Cortex of kidney (tissue), 1 donor: ENCODE measurements at places on chromosomes 6 and 20.

DNA sequence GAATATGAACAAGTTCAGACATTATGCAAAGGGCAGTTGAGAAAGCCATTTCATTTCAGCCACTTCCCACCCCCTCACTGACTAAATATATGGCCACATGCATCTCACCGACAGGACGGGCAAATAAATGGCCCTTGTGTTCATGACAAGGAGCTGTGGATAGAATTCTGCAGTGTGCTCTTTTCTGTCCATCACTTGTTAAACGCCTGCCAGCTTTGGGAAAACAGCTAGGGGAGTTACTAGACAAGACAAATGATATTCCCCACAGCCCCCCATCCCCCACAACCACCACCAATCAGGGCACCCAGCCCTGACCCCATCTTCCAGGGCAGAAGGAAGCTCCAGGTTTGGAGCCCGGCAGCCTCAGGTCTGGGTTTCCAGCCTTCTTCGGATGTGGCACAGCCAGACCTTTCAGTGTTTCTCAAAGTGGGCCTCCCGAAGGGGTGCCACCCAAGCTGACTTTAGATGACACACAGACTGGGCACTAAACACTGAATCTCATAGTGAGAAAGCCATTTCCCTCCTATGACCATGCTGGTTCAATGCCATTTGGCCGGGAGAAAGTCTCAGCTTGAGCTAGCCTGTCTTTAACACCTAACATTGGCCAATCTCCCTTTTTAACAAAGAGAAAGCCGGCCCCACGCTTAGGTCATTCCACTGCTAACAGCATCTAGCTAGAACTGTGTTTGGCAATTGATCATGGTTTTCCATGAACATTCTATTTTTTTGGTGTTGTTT lies 4.0 kb upstream of the RIPOR3 start:
- no peak for DNase-seq

DNA sequence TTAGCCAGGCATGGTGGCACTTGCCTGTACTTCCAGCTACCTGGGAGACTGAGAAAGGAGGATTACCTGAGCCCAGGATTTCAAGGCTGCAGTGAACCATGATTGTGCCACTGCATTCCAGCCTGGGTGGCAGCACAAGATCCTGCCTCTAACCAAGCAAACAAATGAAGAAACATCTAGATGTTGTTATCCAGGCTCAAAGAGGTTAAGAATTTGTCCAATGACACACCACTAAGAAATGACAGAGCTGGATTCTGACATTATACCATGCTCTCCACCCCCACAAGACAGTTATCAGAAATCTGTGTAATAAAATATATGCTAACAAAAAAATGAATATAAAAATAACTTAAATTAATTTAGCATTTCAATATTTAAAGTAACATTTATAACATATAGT lies 925.5 kb upstream of the SLC35B3 start:
- no peak for DNase-seq

GRCh38 chr6:156402628-156403027 lies 374.6 kb upstream of the ARID1B start:
- no peak for DNase-seq

DNA sequence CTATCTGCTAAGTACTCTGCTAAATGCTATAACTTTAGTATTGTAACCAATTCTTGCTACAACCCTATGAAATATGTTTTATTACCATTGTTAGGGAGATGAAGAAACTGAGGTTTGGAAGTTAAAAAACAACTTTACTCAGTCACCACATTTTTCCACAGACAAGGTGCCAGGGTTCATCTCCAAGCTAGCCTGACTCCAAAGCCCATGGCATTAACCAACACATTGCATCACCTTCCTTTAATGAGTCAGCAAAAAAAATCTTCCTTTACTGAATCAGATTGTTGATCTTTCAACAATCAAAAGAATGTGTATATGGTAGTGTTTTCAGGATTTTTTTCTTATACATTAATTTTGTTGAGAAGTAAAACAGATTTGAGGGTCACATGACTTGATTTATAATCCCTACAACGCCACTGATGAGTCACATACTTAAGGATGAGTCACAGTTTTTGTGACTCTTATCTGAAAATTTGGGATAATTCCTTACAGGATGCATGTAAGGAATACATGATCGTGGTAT lies 41.5 kb downstream of the MAN1A1 start:
- DNase-seq, result no peak

DNA sequence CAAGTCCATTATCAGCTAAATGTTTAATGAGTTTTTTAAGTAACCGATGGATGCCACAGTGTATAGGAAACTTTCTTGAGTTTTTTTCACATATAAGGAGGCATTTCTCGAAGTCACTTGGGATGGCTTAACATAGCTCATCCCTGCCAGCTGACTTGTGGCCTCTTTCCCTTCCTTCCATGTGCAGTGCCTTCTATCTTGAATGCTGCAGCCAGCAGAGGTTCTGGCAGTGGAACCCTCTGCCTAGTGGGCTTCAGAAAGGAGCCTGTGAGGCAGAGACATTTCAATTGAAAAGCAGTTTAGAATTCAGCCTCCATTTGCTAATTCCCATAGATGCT lies 51.9 kb downstream of the AKAP12 start:
- DNase-seq, result no peak

DNA sequence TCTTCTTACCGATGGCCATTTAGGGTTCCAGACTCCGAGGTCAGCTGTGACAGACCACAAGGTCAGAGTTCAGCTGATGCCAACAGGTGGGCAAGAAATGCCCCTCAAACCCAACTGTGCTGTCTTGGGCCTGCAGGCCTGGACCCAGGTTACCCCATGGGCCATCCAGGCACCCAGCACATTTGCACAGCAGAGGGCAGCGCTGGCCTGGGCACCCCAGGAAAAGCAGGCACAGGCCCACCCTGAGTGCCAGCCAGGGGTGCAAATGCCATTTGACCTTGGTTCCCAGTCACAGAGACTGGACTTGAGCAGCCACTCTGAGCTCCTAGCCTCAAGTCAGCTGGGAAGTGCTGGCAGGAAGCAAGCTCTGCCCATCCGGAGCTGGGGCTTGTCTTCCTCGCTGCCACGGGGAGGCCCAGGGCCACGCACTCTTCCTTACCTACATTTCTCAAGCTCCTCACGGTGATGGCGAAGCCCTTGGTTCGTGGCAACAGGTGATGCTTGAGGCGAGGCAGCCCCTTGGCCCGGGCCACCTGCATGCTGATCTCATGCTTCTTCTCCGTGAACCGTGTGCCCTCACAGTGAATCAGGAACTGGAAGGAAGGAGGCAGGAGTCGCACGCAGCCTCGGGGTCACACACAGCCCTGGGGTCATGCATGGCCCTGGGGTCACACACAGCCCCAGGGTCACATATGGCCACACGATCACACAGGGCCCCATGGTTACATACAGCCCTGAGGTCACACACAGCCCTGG lies 120.8 kb downstream of the AGPAT4 start:
- DNase-seq, result no peak

GRCh38 chr6:42009844-42010184 lies 40.5 kb upstream of the TAF8 start:
- no peak for DNase-seq

- no peak for DNase-seq
Observed at GRCh38 chr6:165653607-165654006, 9.4 kb downstream of the PDE10A start.

DNA sequence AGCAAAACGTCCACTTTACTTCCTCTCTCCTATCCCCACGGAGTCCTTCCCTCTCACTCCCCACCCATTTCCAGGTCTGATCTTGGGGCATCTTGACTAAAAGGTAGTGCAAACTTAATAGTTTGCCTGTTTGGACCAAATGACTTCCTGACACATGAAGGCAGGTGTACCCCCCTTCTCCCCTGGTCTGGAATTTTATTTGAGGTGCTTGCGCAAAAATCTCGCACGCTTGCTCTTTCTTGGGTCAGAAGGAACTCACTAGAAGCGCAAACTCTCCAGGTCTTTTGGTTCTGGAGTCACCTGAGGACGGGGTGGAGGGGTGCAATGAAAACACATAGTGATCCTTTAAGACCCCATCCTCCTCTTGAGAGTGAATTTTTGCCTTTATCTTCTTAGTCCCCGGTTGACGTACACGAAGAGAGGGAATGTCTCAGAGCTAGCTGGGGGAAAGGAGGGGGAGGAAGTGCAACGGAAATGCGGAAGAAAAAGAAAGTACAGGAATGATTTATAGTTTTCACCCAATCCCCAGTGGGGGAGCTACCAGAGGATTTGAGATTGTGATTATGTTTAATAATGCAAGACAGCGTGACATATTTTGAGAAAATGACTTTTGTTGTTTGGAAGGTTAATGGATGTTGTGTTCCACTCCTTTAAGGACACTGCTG lies 4.9 kb downstream of the ADGRB3 start:
- no peak for DNase-seq
